ENCODE measurements at places on chromosomes 16 and 17. TPM values are rescaled to one million over a fixed set of nuclear protein-coding genes. Genes with fewer than 3 reads are reported as not detected.

DNA sequence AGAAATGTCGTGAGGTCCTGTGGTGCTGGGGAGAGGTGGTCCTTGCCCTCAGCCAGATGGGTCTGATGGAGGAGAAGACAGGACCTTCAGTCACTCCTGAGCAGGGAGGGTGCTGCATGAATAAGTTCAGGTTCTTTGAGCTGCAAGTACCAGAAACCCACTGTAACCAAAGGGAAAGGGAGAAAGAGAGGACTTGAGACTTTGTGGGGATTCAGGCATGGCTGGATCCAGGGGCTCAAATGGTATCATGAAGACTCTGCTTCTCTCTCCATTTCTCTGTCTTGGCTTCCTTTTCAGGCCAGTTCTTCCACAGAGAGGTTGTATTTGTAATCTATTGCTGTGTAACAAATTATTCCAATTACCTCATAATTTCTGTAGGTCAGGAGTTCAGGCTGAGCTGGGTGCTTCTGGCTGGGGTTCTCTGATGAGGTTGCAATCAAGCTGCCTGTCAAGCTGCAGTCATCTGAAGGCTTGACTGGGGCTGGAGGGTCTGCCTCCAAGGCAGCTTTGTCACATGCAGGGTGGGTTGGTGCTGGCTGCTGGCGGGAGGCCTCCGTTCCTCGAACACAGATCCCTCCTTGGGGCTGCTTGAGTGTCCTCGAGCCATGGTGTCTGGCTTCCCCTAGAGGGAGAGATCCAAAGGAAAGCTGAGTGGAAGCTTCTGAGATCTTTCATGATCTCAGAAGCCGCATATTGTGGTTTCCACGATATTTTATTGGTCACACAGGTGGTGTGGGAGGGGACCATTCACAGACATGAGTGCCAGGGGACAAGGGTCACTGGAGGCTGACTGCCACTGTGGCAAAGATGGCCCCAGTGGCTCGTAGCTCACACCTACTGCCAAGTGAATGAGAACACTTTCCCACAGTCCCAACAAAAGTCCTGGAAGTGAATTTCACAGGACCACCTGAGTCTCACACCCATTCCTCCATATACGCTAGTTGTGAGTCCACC is 5.9 kb upstream of the ADCY7 start:
- DNase-seq, result no peak
- H3K36me3 ChIP-seq, result no peaks in the 10 kb centered on the region
- H3K27ac ChIP-seq, result no peak overlapping the region

- H3K36me3 ChIP-seq, result no peaks in the 10 kb centered on the region
- peaks cover 26% of the 10 kb centered on the region for H3K4me1 ChIP-seq
- H3K27me3 ChIP-seq, result no peaks in the 10 kb centered on the region
These were observed 137.9 kb downstream of the SOX9 start for GRCh38 chr17:72258711-72259110.

DNA sequence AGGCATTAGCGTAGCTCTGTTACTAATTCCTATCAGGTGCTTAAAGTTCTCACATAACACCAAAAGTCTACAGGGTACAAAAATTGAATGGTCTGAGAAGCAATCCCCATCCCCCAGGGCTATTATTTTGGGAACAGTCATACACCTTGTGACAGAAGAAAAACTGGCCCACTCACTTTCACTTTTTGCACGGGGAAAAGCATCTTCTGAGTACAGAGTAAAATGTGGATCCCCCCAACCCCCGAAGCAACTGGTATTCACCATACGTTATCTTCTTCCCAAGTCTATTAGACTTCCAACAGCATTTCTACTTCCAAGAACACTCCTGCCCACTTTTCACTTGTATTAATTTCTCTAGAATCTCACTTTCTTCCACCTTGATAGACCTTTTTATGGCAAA is 11.8 kb downstream of the GGA3 start:
- no peaks in the 10 kb centered on the region for H3K36me3 ChIP-seq
- DNase-seq, result no peak
- H3K27ac ChIP-seq, result no peak overlapping the region
- no peak overlapping the region for H3K4me3 ChIP-seq
- H3K4me1 ChIP-seq, result no peaks in the 10 kb centered on the region

GRCh38 chr17:48162306-48162934 is 54.9 kb downstream of the SNX11 start:
- H3K27ac ChIP-seq, result no peak overlapping the region
- no peaks in the 10 kb centered on the region for H3K36me3 ChIP-seq
- H3K4me3 ChIP-seq, result no peak overlapping the region
- H3K27me3 ChIP-seq, result peaks cover 10% of the 10 kb centered on the region

Gene HOXB7
- not detected for total RNA-seq

Gene MCRIP2
- 1.5 TPM for total RNA-seq

Gene PHLPP2
- 11.7 TPM for total RNA-seq

Gene CAVIN1
- 5.5 TPM for total RNA-seq

Data from neural progenitor cell (in vitro differentiated cells).